ENCODE measurements at places on chromosomes 4 and X. TPM values are rescaled to one million over a fixed set of nuclear protein-coding genes. Genes with fewer than 3 reads are reported as not detected.

TASL gene
- total RNA-seq, result not detected

CSTF2 gene
- total RNA-seq, result 35.7 TPM

HPGD gene
- total RNA-seq, result 83.9 TPM

HPGDS gene
- not detected for total RNA-seq

LEF1 gene
- 0.11 TPM for total RNA-seq

TEX13C gene
- total RNA-seq, result not detected

SSX1 gene
- not detected for total RNA-seq

TMPRSS11E gene
- total RNA-seq, result 0.27 TPM

SH3D19 gene
- total RNA-seq, result 22.9 TPM

GPR143 gene
- total RNA-seq, result 0.21 TPM

SLITRK4 gene
- not detected for total RNA-seq

SGMS2 gene
- 27.1 TPM for total RNA-seq

HS3ST1 gene
- total RNA-seq, result 0.98 TPM

SPATA4 gene
- 0.24 TPM for total RNA-seq

TMPRSS11B gene
- not detected for total RNA-seq

ABCD1 gene
- total RNA-seq, result 4.1 TPM

ACOT9 gene
- 93.2 TPM for total RNA-seq

PABPC1L2A gene
- not detected for total RNA-seq

HEPH gene
- total RNA-seq, result not detected

CXorf49 gene
- total RNA-seq, result not detected

CT55 gene
- total RNA-seq, result not detected

FGF5 gene
- 0.09 TPM for total RNA-seq

GNRHR gene
- not detected for total RNA-seq

PHEX gene
- 0.28 TPM for total RNA-seq

SLC38A5 gene
- total RNA-seq, result 0.16 TPM

MAGEE2 gene
- total RNA-seq, result not detected

KCND1 gene
- 1.1 TPM for total RNA-seq

TET2 gene
- 2.4 TPM for total RNA-seq

SUPT20HL2 gene
- total RNA-seq, result not detected
